ENCODE measurements at places on chromosomes 2 and 18. TPM values are rescaled to one million over a fixed set of nuclear protein-coding genes. Genes with fewer than 3 reads are reported as not detected.

- H3K4me3 ChIP-seq: no peak overlapping the region
- peaks cover 2% of the 10 kb centered on the region for H3K36me3 ChIP-seq
- H3K27me3 ChIP-seq: no peaks in the 10 kb centered on the region
- peaks cover 64% of the 10 kb centered on the region for H3K4me1 ChIP-seq
- no peak overlapping the region for H3K27ac ChIP-seq
These were observed 11.8 kb downstream of the RDH14 start for GRCh38 chr2:18548621-18549020.

- H3K4me1 ChIP-seq: no peaks in the 10 kb centered on the region
- peaks cover 1% of the 10 kb centered on the region for H3K27me3 ChIP-seq
- H3K27ac ChIP-seq: no peak overlapping the region
- H3K36me3 ChIP-seq: no peaks in the 10 kb centered on the region
- H3K4me3 ChIP-seq: no peak overlapping the region
These were observed 52.7 kb downstream of the ST6GAL2 start for GRCh38 chr2:106833256-106833655.

DNA sequence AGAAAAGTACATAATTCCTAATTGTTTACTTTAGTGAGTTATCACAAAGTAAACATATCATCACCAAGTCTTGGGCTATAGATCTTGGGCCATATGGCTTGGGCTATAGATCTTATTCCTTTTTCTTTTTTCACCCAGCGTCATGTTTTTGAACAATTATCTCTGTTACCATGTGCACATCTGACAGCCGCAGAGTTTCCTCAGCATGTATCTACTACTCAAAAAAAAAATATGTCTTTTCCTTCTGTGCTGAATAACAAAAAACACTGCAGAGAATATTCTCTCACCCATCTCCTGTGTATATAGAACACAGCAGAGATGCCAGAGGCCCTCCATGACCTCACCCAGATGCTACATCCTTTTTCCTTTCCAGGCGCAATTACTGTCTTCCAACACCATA, 76.2 kb upstream of the MYO3B start:
- H3K4me3 ChIP-seq: no peak overlapping the region
- no peak overlapping the region for H3K27ac ChIP-seq
- H3K27me3 ChIP-seq: no peaks in the 10 kb centered on the region
- no peaks in the 10 kb centered on the region for H3K4me1 ChIP-seq
- no peak for DNase-seq

CHRND gene
- total RNA-seq: not detected

Data from HFFc6 (cell line).